Stimulated activated CD8-positive, alpha-beta memory T cell treated with anti-CD3 and anti-CD28 coated beads, Interleukin-4, amount 100 ng/mL, for 4 hours (primary cell): ENCODE measurements at places on chromosomes 7 and 10.

GRCh38 chr7:3087243-3087755 is 43.6 kb upstream of the CARD11 start:
- DNase-seq, result no peak

GRCh38 chr7:37323966-37324365 is 124.7 kb downstream of the ELMO1 start:
- DNase-seq, result no peak

DNA sequence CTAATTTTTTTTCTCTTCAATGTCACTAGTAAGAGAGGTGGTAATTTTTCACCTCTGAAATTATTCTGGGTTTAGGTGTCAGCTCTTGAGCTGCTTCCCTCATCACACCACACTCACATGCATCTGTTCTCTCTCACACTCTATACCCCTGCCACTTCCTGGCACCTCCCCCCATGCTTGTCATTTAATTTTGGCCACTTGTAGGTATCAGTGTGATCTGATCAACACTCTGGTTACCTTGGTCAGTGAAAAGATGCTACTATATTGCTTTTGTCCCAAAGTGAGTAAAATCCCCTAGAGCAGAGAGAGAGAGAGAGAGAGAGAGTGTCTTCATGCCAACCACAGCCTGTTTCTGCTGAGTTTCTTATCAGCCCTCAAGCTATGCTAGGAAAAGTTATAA is 42.5 kb downstream of the STK17A start:
- DNase-seq, result no peak

DNA sequence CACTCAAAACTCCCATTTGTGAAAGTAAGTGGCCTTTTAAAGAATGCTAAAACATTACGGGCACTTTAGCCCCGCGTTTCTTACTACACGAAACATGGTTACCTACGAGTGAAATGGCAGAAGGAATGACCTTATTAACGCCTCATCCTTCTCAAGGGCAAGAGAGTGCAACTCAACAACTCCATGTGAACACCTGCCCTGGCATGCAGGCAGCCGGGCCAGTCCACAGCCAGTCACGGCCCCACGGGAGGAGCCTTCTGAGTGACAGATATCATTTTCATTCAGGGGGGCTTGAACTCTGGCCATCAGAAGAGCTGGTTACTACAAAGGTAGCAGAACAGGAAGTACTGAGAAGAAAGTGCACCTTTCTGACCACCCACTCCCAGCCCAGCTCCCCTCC is 236.1 kb downstream of the PTPRN2 start:
- no peak for DNase-seq

DNA sequence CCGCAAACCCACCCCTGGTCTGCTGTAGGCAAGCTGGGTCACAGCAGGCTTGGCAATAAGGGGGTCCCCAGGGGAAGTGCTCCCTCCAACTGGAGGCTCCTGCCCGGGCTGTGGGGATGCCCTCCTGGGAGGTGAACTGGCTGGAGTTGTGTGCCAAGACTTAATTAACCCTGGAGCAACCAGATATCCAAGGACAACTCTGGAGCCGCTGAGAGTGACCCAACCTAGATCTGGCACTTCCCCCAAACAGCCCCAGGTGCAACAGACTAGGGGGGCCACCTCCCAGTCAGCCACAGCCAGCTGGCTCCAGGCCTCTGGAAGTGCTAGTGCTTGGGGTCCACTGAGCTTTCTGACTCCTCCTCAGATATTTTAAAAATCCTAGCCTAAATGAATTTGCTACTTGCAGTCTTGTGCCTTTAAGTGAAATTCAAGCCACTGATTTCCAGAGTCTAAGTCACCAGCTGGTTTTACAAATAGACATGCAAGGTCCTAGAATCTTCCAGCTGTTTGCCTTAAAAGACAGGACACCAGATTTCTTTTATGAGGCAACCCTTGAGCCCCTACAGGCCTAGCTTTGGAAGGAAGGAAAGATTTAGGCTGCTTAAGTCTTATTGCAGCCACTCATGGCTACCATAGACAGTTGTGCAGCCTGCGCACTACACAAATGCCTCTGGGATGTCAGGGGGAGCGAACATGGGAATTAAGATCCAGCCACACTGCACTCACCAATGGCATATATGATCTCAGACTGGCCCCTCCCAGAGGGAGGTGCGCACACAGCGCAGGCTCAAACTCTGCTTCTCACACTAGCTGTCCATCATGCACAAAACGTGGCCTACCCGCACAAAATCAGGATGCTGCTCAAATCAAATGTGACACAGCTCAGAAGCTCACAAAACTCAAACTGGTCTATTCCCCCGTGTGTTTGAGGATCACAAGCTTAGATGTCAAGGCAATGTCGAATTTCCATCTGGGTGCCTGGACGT is 42.6 kb upstream of the MYL10 start:
- no peak for DNase-seq

DNA sequence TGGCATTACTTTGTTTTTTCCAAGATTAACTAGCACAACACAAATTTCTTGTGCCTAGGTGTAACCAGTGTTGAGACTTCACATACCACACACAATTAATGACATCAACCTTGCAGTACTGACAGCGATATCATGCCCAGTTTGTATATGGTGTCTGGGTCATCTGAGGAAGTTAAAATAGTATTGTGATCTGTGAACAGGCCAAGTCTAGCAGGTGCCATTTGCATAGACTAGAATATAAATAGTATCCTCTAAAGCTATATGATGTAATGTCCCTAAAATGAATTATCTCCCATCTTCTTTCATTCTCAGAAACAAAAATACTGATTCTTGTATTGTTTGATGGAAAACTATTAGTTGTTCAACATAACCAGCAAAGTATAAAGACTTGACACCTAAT is 175.8 kb upstream of the KAT6B start:
- no peak for DNase-seq

GRCh38 chr10:95297402-95297801 is 6.6 kb upstream of the PDLIM1 start:
- no peak for DNase-seq

DNA sequence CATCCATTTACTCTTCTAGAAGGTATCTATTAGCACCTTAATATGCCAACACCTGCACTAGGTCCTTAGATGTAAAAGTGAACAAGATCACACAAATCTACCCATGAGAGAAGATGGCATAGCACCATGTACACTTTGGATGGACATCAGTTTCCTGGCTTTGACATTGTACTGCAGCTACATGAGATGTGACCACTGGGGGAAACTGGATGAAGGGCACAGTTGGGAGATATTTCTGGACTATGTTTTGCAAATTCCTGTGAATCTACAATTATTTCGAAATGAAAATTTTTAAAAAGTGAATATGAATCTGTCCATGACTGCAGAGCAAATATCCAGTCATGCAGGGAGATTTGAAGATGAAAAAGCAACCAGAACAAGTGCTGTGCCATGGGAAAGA is 124.5 kb downstream of the PRKCQ start:
- no peak for DNase-seq

GRCh38 chr7:42192066-42192465 is 44.9 kb downstream of the GLI3 start:
- no peak for DNase-seq

GRCh38 chr10:34319197-34319846 is 495.8 kb downstream of the PARD3 start:
- no peak for DNase-seq

- DNase-seq, result no peak
These were observed 264.3 kb upstream of the INHBA start for GRCh38 chr7:41967156-41967555.

DNA sequence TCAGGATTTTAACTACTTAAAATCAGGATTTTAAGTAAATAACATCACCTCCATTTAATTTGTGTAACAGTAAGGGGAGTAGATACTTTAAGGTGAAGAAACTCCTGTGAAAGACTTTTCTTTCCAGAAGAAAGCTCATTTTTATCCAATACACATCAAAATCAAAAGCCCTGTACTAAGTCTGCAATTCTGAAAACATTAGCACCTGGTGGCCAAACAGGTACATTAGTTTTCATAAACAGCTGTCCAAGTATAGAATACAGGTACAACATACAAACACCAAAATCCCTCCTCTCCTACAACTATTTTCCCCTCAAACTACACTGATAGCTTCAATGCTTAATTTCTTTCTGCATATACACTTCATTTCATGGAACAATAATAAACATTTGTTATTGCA is 22.9 kb downstream of the FAM3C start:
- DNase-seq, result no peak

GRCh38 chr7:77453531-77453930 is 37.4 kb upstream of the GSAP start:
- DNase-seq, result no peak

DNA sequence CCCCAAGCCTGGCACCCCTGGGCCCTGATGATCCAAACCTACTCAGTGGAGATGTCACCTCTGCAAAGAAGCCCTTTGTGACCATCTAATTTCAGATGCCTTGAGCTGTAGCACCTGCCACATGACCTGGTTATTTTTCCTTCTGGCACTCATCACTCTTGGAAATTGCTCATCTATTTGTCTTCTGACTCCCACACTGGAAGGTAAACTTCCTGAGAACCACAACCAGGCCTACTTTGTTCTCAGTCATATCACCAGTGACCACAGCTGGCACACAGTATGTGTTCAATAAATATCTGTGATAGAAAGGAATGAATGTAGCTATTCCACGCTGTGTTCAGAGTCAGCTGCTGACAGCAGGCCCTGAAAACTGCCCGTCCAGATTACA is 97.1 kb downstream of the SH3PXD2A start:
- DNase-seq, result no peak

GRCh38 chr7:114901771-114902170 is 20.1 kb upstream of the MDFIC start:
- no peak for DNase-seq

DNA sequence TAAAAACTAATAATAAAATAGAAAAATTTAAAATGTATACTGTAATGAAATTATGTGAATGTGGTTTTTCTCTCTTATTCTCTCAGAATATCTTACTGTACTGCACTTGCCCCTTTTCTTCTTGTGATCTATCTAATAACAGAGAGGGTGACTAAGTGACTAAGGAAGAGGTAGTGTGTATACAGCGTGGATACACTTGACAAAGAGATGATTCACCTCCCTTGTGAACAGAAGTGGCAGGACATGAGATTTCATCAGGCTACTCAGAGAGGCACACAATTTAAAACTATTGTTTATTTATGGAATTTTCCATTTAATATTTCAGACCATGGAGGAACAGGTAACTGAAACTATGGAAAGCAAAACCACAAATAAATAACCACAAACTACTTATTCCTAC is 806.6 kb upstream of the GHITM start:
- DNase-seq, result no peak

DNA sequence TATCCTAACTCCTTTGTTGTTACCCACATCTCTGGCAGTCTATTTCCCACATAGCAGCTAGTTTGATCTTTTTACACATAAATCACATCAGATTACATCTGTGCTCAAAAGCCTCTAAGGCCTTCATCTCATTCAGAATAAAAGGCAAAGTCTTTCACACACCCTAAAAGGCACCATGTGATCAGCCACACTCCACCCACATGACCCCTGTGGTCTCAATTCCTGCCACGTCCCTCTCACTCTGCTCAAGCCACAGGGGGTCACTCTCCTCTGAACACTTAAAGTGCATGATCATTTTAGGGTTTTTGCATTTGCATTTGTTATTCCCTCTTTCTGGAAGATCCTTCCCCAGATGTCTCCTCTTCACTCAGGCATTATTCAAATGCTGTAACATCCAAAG is 30.8 kb downstream of the ELAPOR2 start:
- no peak for DNase-seq

DNA sequence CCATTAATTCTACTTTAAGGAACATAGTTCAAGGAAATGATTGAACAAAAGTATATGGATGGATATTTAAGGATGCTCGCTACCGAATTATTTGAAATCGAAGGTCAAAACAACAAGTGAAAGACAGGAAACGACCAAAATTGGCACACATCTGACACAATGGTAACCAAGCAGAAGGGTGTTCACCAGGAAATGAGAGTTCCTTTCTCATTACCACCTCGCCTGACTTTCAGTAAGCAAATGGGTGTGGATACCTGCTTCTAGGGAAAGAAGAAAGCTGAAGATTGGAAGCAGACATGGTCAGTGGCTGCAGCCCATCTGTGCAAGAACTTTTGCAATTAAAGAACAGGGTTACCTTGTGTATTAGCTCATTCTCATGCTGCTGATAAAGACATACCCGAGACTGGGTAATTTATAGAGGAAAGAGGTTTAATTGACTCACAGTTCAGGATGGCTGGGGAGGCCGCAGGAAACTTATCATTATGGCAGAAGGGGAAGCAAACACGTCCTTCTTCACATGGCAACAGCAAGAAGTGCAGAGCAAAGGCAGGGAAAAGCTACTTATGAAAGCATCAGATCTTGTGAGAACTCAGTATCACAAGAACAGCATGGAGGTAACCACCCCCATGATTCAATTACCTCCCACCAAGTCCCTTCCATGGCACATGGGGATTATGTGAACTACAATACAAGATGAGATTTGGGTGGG is 6.2 kb upstream of the TMEM273 start:
- DNase-seq, result no peak

GRCh38 chr7:21041666-21042065 is 255.0 kb upstream of the SP8 start:
- no peak for DNase-seq

DNA sequence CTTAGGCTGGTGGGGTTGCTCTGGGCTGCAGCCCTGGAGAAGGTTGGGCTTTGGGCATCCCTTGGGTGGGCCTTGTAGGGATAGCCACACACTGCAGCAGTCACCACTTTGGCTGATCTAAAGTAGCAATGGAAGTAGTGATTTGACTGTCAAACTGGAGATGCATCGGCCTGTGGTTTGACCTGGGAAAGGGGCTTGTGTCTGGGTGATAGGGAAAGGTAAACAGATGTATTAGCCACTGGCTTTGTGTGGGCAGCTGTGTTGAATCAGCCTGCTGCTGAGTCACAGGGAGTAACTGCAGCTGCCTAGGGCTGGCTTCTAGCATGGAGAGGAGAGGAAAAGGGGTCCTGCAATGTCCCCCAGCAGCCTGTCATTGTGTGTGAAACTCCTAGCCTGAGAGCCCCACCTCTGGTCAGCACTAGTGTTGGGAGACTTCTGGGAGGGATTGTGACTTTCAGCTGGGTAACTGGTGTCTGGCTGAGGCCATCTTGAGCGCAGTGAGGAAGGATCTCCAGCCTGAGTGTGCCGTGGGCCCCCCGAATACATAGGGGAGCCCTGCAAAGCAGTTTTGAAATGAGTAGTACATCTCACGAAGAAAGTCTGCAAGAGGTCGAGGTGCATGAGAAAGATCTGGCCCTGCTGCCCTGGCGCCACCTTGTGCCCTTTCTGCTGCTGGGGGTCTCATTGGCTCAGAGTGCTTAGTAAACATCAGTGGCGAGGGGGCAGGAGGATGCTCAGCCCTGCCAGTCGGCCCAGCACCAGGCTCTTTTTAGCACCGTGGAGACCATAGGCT is 117.3 kb downstream of the FANK1 start:
- DNase-seq, result no peak

GRCh38 chr10:18737236-18737635 is 78.0 kb downstream of the ARL5B start:
- no peak for DNase-seq

- DNase-seq, result no peak
These were observed at the start of gene CACNB2 for GRCh38 chr10:18140149-18140956. TSS of gene CACNB2 (plus strand) at chr10:18140424.
